Kidney epithelial cell (primary cell): ENCODE measurements at places on chromosomes 6 and 20. TPM values are rescaled to one million over a fixed set of nuclear protein-coding genes. Genes with fewer than 3 reads are reported as not detected.

- DNase-seq, result no peak
These were observed 417.2 kb downstream of the RFPL4B start for GRCh38 chr6:112764377-112764776.

GRCh38 chr6:8082954-8083858, 19.0 kb upstream of the BLOC1S5 start:
- DNase-seq, result peak; percentile 74

DNA sequence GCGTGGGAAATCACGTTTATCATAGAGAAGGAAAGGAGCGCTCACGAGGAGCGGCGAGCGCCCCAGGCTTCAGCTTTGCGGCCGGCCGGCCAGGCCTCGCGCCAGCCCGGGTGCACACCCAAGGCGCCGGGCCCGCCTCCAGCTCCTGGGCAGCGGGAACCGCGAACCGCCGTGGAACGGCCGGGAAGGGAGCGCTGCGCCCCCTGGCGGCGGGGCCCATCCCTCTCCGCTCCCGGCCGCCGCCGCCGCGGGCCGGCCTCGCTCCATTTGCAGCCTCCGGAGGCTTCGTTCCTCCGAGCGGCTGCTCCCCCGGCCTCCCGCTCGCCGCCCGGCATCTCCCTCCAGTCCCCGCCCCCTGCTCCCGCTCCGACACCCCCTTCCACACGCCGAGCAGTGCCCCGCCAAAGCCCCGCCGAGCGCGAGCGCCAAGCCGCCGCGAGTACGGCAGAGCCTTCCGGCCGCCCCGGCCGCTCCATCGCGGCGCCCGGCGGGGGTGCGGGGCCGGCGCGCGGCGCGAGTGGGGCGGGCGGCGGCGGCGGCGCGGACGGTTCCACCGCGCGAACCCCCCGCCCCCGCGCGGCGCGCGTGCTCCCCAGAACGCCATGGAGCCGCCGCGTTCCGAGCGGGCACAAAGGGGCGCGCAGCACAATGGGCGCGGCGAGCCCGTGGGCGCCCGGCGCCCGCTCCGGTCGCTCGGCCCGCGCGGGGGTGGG, 946 bp downstream of the BEND3 start:
- DNase-seq, result peak; percentile 45

DNA sequence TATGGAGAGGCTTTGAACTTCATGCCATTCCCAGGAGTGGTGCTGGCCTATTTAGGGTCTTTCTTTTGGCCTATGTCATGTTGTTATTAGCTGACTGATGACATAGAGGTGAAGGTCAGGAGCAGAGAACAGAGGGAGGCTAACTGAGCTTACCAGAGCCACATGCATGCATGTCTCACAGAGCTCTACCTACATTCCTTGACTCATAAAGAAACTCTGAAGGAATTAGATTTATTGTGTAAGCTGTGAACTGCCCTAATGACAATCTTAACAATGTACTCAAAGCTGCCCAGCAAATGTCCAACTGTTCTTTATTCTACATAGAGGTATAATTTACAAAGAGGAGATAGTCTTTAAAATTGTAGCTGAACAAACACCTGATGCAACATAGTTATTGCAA, 192.7 kb upstream of the CNR1 start:
- no peak for DNase-seq

MAS1 gene
- total RNA-seq, result not detected in 2 replicates
